G401 (cell line): ENCODE measurements at places on chromosomes 4 and X.
A peak's percentile ranks its signal among the peaks of the same experiment; 100 is the strongest.

GRCh38 chr4:575281-576141 is 584 bp downstream of the TMEM271 start:
- DNase-seq = peak; percentile 40

GRCh38 chr4:168549143-168549542 is 52.3 kb downstream of the PALLD start:
- DNase-seq = no peak

DNA sequence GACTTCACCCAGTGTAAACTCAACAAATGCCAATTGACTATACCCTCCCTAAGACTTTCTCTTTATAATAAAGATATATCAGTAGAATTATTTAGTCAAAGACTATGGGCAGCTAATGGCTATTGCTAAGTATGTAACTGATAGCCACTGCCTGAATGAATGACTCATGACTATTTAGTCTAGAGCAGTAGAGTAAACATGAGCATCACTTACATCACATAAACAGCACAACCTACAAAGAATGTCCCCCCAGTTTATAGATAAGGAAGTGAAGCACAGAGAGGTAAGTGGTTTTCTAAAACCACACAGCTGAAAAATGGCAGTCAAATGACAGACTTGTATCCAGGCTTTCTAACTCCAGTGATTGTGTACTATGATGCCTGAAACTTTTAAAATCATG is 507.0 kb downstream of the PPARGC1A start:
- no peak for DNase-seq

DNA sequence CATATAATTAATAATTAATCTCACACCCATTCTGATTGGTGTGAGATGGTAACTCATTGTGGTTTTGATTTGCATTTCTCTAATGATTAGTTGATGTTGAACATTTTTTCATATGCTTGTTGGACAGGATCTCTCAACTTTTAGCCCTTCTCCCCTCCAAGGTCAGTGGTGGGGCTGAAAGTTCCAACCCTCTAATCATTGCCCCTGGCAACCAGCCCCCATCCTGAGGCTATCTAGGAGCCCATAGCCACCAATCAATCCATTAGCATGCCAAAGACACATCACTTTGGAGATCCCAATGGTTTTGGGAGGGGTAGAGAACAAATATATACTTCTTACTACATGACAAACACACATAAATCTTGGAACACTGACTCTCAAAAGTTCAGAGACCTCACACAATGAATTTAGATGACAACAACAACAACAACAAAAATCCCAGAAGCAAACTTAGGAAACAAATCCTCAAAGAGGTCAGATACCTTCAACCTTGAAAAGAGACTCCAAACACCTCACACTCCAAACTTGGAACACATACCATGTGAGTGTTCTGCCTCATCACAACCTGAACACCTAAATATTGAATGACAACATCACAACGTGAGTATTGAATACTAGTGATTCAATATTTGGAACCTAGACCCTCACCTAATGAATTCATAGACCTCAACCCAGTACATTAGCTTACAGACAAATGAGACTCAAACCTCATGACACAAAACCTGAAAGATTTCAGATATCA is 19.0 kb upstream of the PAGE4 start:
- no peak for DNase-seq

DNA sequence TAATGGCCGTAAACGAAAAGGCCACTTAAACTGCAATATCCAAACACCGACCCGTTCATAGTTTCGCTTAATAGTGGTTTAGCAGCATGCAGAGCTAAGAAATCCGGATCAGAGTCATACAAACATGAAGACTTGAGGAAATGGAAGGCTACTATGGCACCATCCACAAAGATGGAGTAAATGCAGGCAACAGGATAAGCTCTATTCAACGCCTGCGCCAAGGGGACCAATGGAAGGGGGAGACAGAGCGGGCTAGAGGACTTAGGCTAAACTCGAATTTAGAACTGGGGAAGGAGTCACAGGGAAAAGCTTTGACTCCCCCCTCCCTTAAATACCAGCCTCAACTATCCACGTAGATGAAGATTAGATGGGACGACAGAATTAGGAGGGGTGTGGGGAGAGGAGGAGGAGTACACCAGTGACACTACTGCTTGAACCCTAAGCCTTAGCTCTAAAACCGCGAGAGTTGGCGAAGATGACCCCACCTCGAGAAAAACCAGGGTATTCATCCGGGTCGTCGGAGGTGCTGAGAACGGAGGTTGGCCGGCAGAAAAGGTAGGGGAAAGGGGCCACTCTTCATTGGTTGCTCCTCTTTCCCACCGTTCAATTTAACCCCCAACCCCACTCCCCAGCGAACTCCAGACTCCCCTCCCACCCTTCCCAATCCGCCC is 3.5 kb downstream of the HUWE1 start:
- DNase-seq = peak; percentile 36

GRCh38 chrX:3160756-3161155 is 119.5 kb downstream of the ARSF start:
- no peak for DNase-seq

DNA sequence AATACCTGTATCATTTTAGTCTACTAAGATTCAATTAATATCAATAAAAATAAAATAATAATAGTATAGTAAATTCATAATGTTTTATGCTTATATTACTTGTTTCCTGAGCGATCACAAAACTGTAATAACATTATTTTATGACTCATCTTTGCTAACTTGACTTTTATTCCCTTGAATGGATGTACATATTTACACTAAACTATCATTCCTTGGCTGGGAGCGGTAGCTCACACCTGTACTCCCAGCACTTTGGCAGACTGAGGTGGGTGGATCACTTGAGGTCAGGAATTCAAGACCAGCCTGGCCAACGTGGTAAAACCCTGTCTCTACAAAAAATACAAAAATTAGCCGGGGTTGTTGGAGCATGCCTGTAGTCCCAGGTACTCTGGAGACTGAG is 104.0 kb upstream of the SLC34A2 start:
- no peak for DNase-seq
